CD4-positive, alpha-beta T cell (primary cell): ENCODE measurements at places on chromosomes 16 and 17.

GRCh38 chr17:11366272-11366850, 125.3 kb downstream of the SHISA6 start:
- DNase-seq = no peak

DNA sequence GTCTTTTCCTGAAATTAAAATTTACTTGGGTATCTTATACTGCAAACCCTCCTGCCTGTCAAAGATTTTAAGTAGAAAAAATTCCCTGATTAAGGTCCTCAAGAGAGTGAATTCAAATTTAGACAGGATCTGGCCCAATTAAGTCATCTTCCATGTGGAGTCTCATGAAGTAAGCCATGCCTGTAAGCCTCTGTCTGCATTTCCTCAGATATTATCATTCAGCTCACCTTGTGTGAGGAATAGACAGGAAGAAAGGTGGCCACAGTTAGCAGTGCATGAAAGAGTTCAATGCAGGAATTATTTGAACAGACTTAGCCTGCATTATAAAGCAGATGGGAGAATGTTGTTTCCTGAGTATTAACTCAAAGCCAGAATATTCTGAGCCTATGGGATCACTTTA, 174.7 kb downstream of the HS3ST3A1 start:
- no peak for DNase-seq

DNA sequence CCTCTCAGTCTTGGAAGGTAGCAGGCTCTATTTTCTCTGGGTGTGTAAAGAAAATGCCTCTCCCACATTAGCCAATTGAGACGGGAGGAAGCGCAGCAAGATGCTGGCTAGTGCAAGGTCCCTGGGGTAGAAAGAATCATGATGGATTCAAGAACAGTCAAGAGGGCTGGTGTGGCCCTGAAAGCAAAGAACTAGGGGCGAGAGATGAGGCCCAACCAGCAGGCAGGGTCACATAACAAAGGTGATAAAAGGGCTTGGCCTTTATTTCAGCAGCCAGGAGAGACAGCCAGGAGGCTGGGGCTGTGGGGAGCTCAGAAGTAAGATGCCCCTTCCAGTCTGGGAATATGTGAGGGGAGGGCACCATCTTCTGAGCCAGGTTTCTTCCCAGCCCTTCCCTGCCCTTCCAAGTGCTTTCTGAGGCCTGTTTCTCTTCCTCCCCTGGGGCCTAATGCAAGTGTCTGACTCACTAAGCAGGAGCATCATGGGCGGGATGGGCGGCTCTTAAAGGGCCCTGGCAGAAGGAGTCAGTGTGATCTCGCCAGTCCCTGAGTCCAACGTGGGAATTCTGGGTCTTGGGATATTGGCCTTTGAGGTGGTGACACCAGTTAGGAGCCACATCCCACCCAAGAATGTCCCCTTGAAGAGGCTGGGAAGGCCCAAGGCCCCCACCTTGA, 3.9 kb upstream of the NLRC5 start:
- DNase-seq = no peak

GRCh38 chr16:35585411-35585810, 2126.0 kb downstream of the TP53TG3F start:
- DNase-seq = no peak

DNA sequence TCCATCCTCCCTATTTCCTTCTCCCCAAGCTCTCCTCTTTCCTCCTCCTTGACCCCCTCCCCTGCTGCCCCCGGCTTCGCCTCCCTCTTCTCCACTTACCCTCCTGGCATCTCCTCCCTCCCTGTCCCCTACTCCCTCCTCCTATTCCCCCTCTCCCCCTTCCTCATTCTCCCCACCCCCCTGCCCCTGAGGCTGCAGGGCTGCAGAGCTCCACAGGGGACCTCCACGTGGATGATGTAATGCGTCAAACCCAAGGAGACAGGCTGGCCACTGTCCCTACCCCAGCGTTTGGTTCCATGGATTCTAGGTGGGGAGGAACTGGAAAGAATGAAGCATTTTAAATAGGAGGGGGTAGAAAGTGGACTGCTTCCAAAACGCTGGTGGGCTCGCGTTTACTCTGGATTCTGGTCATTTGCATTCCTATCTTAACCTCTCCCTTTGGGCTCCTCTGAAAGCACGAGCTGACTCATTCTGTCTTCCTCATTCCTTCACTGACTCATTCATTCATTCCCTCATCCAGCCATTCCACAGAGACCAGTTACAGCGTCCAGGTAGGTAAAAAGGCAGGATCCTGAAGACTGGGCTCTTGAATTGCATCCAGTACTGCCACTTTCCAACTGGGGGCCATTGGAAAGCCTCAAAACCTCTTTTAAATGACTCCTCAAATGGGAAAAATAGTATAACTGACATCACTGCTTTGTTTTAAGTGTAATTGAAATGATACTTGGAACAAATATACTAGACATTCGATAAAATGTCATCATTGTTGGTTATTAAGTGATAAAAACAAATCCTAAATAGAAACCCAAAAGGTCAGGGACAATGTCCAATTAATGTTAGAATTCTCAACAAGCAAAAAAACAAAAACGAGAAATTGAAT, 943 bp upstream of the COTL1 start:
- no peak for DNase-seq

DNA sequence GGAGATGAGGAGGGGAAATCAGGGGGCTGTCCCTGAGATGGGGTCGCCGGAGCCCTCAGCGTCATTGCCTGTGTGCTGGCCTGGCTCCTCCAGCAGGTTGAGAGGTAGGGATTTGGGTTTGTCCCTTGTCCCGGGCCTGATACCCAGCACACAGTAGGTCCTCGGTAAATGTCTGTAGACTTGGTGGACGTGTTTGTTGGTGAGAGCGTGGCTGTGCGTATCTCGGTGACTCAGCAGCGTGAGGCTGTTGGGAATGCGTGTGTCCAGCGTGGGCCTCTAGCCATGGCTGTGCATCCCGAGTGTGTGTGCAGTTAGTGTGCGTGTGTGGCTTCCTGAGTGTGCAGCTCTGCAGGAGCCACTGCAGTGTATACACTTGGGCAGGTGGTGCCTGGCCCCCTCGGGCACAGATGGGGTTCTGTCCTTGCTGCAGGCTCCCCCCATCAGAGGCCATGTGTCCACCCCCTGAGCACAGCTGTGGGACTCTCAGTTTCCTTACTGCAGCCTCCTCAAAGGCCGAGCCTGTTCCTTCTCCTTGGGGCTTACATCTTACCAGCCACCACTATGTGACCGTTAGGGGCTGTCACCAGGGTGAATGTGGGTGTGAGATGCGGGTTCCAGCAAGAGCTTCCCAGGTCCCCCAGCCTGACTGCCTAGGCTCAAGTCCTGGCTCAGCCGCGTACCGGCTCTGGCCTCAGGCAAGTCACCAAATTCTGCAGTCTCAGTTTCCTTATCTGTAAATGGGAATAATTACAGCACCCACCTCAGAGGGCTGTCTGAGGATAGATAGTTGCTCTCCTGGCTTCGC, 5.7 kb downstream of the NECAB2 start:
- DNase-seq = no peak

DNA sequence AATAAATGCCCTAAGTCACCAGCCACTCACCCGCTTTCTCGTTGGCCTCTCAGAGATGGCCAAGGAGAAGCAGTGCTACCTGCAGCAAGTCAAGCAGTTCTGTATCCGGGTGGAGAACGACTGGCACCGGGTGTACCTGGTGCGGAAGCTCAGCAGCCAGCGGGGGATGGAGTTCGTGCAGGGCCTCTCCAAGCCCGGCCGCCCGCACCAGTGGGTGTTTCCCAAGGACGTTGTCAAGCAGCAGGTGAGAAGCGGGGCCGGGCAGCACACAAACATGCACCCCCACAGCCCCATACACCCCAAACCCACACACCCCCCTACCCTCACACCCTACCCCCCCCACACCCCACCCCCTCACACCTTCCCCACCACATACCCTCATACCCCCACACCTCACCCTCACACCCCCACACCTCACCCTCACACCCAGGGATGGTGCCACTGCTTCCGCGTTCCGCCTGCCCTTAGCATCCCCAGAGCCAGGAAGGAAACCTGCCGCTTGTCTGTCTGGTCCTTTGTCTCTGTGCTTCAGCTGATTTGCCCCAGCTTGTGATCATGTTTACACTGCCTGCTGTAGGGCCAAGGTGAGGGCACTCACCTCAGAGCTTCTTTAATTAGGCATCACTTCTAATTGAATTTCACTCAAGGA, 41.9 kb upstream of the ENDOV start:
- DNase-seq = no peak

DNA sequence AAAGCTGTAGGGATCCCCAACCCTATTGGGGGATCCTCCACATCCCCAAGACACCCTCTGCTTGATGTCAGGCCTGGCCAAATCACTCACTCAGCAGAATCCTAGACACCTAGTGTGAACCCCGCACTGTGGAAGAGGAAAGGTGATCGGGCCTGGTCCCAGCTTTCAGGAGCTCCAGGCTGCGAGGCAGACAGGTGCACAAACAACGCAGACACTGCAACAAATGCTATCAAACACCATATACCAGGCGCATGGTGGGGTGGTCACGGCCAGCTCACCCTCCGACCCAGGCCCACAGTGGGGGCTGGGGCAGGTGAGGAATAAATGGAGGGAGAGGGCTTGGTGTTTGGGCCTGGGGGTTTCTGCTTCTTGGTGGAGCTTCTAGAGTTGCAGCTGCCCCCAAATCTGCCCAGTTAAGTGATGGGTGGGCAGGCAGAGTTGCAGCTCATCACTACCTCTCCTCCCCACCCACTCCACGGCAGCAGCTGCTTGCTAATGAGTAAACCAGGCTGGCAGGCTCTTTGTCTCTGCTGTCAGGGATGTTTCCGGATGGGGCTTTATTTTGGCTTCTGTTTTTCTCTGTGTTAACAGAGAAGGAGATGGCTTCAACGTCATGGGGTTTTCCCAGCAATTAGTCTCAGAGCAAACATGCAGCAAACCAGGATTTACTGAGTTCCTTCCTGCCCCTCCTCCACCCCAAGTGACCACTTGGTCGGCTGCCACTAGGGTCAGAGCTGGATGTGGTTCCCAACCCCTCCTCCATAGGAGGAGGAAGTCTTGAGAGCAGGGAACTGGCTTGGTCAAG, 46.6 kb downstream of the PECAM1 start:
- peak; percentile 22 for DNase-seq

GRCh38 chr17:39979016-39979670, 1.5 kb upstream of the PSMD3 start:
- no peak for DNase-seq

GRCh38 chr16:88783391-88784073, 1.5 kb downstream of the PIEZO1 start:
- DNase-seq = peak; percentile 55

GRCh38 chr16:85385463-85386331, 227.4 kb upstream of the GSE1 start:
- no peak for DNase-seq

GRCh38 chr16:2814551-2815298, 2.3 kb upstream of the PRSS21 start:
- DNase-seq = no peak

GRCh38 chr17:38508954-38509771, 80.9 kb downstream of the ARHGAP23 start:
- DNase-seq = peak; percentile 48

DNA sequence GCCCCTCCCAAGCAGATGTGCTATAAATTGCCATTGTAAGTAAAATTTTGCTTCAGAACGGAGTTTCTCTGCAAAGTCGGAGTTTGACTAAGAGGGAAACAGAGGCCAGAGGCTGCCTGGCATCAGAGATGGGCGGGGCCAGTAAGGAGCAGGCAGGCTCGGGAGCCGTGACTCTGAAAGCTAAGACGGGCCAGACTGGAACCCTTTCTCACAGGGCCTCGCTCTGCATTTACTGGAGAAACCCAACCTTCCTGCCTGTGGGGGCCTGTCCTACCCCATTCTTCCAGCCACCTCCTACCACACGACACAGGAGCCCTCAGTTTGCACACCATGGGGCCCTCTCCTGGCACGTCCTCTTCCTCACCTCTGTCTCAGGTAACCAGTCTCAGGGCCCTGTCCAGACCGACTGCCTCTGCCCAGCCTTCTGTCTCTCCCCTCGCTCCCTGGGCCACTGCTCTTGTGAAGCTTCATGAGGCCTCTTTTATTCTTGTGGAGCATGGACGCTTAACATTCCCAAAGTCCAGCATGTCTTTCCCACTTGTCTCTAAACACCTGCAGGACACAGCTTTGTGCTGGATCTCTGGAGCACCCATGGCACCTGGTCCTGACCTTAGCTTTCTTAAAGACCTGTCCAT, 48.4 kb upstream of the ACSF3 start:
- DNase-seq = no peak

GRCh38 chr17:59762049-59762823, 54.8 kb downstream of the VMP1 start:
- no peak for DNase-seq

DNA sequence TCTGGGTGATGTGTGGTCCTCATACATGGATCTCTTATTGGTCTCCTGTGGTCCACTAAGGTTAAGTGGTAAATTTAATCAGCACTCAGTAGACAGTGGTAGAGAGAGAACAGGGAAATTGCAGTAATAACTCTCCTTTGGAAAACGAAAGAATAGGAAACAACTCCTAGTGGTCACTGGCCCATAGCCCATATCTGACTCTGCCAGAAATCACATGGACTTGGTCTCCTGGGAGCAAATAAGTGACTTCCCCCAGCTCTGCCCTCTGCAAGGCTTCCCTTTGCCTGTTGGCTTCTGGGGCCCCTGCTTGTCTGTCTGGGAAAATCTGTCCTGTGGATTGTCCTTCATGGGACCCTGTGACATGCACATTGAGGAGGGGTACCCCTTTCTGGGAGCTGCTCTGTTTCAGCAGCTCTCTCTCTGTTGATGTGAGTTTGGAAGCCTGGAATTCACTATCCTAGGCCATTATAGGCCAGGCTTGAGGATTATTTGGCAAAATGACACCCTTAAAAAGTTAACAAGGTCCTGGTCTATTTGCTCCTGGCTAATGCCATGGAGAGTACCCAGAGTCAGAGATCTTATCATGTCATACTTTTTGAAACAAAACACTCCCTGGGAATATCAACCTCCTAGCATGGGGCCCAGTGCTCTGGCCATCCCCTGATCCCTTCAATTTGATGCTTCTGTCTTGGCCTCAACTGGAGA, 58.0 kb upstream of the HNF1B start:
- DNase-seq = no peak

GRCh38 chr17:73765824-73766563, 121.7 kb upstream of the SDK2 start:
- no peak for DNase-seq

DNA sequence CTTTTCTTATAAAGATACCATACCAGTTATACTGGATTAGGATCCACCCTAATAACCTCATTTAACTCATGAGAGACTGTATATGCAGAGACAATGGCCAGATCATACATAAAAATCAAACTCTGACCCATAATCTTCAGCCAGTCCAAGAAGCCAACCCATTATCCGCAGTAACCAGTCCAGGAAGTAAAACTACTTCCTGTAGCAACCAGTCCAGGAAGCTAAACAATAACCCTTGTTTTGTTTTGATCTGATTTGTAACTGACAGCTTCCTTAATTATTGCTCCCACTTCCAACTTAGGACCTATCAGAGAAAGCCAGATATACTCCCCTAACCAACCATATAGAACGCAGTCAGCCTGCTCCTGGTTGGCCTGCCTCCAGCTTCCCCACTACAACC, 19.2 kb upstream of the SSTR2 start:
- no peak for DNase-seq
